ENCODE measurements at places on chromosomes 7 and 10.

- DNase-seq: no peak
Observed at GRCh38 chr7:107876916-107877315, 14.1 kb upstream of the DLD start.

GRCh38 chr10:117431160-117431559 lies 55.9 kb upstream of the PDZD8 start:
- DNase-seq: peak; percentile 27

DNA sequence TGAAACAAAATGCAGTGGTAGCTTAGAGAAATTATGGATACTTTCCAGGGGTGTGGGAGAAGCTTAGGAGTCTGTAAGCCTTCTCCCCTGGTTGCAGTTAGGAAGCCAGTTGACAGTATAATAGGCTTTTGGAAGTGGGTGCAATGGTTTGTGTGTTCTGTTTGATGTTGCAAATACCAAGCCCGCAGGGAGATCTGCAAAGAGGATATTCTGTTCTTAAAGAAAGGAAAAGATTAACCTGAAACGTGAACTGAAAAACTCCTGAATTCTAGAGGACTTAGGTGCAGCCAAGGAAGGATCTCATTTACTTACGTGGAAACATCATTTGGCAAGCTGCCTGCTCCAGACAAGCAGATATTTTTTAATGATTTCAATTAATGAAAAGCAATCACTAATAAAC lies 496.6 kb downstream of the AUTS2 start:
- DNase-seq: no peak

- no peak for DNase-seq
Observed at GRCh38 chr10:130022086-130022485, 58.0 kb upstream of the EBF3 start.

DNA sequence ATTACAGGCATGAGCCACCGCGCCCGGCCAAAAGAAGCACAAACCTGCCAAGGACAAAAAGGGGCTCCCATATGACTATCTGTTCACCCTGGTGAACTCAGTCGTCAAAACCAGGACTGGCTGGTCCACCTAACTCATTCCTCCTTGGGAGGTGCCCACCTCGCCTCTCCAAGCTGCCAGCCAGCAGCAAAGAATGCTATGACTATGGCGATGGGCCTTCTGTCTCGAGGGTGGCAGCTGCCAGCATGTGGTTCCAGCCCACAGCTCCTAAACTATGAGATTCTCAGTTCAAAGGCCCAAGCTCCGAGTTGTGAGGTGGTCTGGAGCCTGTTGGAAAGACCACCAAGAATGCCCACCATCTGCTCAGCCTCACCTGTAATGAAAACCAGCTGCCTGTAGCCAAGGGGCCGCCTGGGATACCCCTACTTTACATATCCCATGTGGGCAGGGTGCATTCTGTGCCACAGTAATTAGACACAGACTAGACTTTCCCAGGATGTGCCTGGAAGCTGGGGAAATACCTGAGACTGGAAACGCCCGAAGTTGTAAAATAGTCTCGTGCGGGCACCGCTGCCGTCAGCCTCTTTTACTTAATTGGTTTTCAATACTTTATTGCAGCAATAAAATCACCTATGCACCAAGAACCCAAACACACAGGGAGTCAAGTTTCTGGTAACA lies 71.1 kb downstream of the ZRANB1 start:
- DNase-seq: no peak

- no peak for DNase-seq
Observed at GRCh38 chr10:317271-317769, 182.1 kb downstream of the ZMYND11 start.

DNA sequence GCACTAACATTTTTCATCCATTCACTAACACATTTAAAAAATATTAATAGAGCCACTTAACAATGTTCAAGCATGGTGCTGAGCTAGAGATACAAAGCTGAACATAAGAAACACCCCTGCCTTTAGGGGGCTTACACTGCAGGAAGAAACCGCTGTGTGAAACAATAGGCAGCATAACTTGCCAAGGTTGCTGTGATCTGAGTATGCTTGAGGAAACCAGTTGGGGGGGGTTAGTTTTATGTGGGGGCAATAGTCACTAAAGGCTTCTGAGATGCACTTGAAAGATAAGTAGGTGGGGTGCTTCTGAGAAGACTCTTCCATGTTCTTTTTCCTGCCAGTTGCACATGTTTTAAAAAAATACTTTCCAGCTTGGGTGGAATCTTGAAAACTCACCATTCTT lies 2.8 kb downstream of the RBM17 start:
- no peak for DNase-seq

DNA sequence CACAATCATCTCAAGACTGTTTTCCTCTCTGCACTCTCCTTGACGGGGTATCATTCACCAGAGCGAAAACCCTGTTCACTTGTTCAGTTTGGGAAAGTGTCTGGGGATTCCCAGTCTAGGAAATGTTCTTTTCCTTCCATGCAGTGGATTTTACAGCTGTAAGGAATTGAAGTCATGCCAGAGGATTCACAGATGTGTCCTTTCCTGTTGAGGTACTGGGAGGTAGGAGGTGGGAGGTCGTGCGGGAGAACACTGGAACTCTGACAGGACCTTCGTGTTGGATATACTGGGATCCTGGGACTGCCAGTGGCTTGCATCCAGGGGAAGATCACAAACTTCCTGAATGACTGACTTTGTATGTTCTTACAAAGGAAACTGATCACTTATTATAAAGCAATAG lies 185.5 kb downstream of the BMPER start:
- no peak for DNase-seq

DNA sequence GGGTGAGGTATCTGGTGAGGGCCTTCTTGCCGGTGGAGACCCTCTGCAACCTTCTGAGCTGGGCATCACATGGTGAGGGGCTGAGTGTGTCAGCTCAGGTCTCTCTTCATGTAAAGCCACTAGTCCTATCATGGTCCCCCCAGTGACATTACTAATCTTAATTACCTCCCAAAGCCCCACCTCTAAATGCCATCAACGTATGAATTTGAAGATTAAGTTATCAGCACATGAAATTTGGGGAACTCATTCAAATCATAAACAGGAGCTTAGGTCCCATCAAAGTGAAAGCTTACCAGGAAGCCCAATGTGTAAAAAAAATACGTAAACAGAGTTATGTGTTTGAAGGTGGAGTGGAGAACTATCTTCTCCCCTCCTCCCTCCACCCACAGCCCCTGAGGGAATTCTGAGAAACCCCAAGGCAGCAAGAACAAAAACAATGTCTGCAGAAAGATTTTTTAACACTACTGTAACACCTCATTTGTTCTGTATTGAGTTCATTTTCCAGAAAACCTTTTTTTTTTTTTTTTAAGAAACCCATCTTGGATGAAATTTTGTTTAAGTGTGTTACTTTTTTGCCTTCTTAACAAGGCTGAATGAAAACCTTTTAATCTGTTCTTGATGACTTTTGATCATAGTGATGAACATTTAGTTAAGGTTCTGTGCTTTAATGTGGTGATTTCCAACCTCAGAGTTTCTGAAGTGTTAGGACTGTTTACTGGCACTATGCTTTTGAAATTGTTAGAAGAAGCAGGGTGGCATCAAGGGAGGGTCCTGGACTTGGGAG lies 19.1 kb upstream of the PCGF5 start:
- no peak for DNase-seq

DNA sequence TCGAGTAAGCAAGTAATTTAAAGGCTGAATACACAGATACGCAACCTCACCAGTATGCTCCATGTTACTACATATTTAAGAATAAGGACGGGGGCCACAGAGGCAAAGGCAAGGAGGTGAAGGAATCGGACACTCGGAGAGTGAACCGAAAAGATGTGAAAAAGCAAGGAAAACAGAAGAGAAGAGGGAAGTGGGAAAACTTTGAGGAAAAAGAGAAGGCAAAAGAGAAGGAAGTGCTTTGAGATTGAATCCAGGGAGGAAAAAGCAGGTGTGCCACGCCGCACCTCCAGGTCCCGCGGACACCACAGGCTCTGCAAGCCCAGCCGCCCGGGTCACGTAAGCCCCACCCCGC lies 367 bp upstream of the AVL9 start:
- DNase-seq: no peak

DNA sequence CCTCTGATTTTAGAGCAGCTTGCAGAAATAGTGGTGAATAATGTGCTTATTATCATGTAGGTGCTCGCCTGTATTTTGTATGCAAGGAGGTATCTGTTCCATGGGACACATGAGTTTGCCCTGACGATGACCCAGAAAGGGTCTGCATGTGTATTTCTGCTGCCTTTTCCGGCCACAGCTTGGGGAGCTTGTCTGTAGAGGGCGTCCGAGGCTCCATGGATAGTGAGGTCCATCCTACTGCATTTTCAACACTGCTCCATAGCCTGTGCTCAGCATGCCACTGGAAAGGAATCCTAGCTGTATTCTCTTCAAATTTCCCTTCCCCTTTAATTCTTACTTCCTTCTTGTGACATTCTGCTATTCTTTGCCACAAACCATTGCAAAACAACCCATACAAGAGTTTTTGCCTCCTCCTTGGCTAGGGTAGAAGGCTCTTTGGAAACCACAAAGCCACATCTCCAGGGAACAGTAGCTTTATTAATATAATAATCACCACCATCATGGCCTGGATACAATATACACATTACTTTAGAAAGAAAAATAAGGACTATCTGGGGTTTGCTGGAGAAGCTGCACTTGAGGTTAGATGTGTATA lies 127.7 kb downstream of the DYNC1I1 start:
- no peak for DNase-seq

DNA sequence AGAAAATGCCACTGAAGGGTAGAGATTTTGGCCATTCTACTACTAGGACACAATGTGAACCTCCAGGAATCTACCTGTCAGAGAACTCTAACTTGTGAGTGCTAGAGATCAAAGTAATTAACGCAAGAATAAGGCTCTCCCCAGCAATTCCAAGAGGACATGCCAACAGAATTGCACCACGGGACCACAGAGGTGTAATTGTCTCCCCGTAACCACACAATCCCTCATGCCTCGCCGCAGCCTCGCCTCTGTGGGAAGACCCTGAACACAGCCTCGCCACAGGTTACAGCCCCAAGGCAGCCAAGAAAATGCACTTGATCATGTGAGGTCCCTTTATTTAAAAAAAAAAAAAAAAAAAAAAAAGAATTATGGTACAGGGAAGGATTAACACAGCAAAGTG lies 29.5 kb downstream of the CDCA7L start:
- no peak for DNase-seq

- peak; percentile 23 for DNase-seq
Observed at GRCh38 chr10:8060010-8060703, 5.7 kb downstream of the GATA3 start.

DNA sequence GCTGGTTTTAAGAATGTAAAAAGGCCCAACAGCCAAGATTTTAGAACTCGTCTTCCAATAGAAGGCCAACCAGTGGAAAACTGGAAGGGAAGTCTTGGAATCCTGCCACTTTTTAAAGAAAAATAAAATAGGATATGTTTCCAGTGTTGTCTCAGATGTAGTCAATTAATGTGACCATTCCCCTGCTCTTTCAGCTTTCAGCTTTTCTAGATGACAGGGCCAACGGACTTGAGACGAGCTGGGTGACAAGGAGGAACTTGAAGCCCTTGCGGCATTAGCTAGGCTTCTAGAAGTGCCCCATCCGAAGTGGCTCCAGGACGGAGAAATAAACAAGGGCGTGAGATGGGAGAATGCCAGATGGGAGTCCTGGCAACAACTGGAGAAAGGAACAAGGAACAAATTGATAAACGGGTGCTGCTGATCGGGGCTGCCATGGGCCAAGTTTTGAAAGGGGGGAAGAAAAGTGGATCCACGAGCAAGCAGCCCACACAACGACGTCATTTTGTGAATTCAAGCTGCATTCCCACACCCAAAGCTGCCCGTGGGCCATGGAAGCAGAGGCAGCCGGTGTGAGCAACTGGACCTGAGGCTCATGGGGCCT lies 42.3 kb downstream of the CTBP2 start:
- no peak for DNase-seq

DNA sequence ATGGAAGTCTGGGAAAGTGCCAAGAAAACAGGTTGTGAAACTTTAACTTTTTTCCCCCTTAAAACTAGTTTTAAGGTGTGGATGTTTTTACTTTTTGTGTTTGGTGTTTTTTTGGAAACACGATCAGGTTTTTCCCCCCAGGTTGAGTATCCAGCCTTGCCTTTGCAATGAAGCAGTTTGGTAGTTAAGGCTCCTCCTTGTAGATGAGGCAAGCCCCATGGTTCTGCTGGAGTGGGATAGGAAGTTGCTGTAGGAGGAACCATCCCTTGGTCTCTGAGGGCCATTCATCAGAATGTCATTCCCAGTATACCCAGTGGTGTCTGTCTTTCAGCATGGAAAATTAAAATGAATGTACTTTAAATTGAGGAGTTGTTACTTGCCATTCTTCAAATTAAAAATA lies 2.7 kb downstream of the CUL1 start:
- no peak for DNase-seq

DNA sequence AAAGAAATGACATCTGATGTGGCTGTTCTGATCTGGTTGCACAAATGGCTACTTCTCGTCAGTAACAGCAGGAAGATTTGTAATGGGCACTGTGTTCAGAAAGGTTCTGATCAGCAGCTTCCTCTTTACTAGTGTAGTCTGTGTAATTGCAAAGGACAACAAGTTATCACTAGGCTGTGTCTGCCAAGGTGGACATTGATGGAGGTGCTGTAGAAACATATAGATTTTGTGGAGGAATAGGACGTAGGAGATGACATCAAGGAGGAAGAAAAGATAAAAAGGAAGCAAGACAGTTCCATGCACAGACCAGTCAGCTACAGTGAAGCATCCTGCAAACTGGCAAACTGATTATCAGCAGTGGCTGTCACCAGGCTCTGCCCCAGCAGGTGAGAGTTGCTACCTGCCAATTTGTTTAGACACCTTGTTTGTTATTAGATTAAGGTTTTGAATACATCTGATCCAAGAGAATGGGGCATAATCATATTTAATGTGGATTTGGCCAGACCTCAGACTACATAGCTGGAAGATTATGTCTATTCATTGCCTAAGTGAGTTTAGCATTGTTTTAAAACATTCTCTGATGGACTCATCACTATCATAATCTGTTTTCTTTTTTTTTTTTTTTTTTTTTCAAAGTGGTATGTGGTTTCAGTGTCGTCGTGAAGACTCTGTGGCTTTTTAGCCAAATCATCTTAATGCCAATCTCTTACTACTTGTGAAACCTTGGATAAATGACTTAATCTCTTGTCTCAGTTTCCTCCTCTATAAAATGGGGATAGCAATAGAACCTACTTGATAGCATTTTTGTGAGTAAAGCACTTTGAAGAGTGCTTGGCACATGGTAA lies 417.9 kb upstream of the LRGUK start:
- no peak for DNase-seq

- no peak for DNase-seq
Observed at GRCh38 chr7:157969995-157970394, 617.6 kb downstream of the PTPRN2 start.
